Skeletal muscle cell (primary cell): ENCODE measurements at places on chromosomes 1 and 21.

GRCh38 chr21:39097981-39098380 is 85.3 kb downstream of the PSMG1 start:
- no peak for DNase-seq

GRCh38 chr1:112625696-112626095 is 6.1 kb downstream of the CAPZA1 start:
- DNase-seq, result no peak

DNA sequence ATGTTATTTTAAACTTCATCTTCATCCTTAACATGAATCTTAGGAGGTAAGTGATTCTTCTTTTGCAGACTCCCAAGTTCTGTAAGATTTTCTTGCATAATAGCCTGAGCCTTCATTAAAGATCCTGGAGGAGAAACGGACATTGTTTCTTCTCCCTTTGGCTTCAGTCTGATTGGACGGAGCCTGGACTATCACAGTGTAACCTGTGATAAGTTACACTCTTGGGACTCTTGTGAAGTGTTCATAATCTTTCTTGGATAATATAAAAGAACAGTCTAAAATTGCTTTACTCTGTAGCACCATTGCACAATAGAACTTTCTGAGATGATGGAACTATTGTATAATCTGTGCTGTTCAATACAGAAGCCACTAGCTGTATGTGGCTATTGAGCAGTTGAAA is 244.8 kb downstream of the DNM3 start:
- no peak for DNase-seq

DNA sequence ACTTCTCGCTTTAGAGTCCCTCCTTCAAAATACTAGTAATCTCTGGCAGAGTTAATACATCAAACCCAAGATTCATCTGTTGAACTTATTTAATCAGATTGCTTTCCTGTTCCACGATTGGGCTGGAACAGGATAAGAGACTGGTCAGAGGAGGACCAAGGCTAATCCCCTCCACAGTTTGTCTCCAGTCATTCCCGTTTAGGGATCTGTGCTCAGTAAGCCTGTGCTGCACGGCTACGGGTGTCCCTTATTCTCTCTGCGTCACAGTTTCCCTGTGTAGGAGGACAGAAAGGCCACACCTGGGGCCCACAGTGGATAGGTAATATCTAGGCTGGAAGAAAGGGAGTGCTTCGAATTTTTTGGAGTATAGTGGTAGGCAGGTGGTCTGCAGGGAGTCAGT is 16.5 kb upstream of the NUAK2 start:
- DNase-seq, result no peak

GRCh38 chr1:6275826-6276782 is 15.2 kb upstream of the GPR153 start:
- DNase-seq, result peak; percentile 72

DNA sequence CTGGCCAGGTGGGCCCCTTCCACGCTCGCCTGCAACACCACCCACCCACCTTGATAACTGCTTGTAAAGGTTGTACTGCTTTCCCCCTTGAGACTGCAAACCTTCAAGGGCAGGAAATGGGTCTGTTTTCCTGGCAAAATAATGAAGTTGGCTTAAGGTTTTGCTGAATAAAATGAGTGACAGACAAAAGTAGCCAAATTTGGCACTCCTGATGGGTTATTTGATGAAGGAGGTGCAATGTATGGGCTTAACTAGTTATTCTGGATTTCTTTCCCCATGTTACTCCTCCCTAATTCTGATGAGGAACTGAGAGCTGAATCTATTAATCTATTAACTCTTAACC is 14.6 kb upstream of the HLCS start:
- no peak for DNase-seq

- no peak for DNase-seq
Measured at GRCh38 chr1:243447844-243448243, 192.0 kb downstream of the SDCCAG8 start.

DNA sequence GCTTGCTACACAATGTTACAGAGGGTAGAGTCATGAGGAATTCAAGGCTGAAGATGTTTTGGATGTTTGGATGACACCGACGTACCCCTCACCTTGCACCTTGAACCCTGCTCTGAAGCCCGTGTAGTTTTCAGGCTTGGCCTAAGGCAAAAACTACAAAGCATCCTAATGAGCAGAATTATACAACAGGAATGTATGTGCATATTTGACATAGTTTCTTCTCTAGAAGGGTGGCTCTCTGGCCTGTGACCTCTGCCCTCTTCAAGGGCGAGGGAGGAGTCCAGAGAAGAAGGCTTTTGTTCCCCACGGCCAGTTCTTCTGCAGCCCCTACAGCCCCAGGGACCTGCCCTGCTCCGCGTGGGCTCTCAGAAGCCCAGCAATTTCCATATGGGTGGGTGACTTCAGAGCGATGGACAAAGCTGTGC is 43.3 kb downstream of the L1TD1 start:
- no peak for DNase-seq

DNA sequence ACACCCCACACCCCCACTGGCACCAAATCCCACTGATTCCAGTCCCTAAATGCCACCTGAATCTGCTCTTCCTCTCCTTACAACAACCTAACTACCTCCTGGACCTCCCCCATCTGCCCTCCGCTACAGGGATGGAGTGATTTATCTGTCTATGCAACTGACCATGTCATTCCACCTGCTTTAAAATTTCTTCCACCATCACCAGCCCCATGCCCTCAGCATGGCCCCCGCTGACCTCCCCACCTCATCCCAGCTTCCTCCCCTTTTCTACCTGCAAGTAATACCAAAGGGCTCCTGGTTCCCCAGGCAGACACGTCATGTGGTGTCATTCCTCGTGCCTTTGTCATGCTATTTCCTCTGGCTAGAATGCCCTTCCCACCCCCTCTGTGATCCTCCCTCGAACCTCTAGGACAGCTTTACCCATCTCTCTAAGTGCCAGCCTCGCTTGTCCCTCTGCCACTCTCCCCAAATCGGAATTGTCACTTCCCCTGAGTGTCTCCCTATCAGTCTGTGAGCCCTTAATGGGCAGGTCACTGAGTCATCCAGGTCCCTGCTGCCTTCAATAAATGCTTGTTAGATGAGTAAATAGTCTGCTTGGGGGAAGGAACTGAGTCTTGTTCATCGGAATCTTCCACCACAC is 3.7 kb downstream of the GJB4 start:
- no peak for DNase-seq

- no peak for DNase-seq
Measured at GRCh38 chr1:110286564-110286963, 52.6 kb upstream of the RBM15 start.

DNA sequence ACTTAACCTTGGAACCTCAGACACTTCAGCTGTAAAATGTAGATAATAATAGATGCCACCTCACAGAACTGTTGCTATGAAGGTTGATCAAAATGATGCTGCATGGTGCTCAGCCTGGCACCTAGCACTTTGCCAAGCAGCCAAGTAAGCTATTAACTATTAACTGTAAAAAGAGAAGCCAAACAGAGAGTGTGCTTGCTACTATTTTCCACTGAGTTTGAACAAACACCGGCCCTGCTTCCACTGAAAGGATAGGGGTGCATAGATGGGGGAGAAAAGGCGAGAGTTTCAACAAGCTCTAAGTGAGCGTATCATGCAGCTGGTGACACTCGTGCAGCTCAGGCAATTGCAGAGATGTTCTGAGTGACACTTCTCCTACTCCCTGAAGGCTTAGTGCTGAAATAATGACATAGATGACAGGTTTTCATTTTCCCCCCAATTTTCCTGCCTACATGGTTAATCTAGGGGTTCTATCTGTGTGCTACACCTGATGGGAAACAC is 78.2 kb downstream of the GPR88 start:
- no peak for DNase-seq

GRCh38 chr1:98179151-98179773 is 258.4 kb upstream of the DPYD start:
- DNase-seq, result no peak

GRCh38 chr1:28642056-28642846 is 616 bp downstream of the TAF12 start:
- DNase-seq, result no peak

- no peak for DNase-seq
Measured at GRCh38 chr1:61337037-61337436, 254.7 kb downstream of the NFIA start.

DNA sequence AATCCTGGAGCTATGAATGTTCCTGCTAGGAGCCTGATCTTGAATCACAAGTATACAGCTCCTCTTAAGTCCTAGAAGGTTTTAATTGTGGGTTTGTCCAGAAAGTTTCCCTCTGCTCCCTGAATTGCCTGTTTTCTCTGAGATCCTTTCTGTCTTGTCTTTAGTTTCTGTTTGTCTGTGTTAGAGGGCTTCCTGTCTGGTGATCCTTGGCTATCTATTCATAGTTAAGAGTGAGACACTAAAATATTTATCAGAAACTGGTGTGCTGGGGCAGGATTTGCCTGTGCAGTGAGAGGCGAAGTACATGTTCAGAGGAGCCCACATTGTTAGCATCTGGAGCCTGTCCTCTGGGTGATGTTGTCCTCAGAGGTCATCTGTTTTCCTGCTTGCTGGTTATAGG is 45.4 kb downstream of the ETS2 start:
- DNase-seq, result no peak

DNA sequence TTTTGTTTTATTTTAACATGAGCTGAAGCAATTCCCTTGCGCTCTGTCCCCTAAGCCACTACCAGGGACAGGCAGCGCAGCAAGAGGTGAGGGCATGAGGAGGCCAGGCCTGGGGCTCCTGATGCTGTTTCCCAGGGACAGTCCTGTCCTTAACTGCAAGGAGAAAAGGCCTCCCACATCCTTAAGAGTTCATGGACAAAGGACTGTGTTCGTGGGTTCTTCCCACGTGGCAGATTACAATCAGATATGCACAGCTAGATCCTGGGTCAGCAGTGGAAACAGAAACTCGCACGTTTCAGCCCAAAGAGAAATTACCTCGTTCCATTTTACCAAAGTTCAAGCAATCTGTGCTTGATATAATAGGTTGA is 85.8 kb downstream of the MIS18A start:
- DNase-seq, result no peak

DNA sequence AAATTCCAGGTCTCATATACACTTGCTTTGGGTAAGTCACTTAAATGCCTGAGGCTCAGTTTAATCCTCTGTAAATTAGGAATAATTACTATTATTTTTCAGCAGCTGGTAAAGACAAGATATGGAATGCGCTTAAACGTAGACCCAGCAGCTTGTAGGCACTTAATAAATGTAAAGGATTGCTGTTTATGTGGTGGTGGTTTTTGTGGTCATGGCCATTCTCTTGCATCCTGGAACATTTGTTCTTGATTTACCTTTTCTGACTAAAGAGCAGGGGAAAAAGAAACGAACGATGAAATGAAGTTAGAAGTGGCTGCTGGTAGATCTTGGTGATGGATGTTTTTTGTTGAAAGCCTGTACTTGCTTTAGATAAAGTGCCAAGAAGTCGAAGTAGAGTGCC is 195.0 kb upstream of the FOXD3 start:
- DNase-seq, result peak; percentile 25

GRCh38 chr1:173414136-173414535 is 63.0 kb upstream of the PRDX6 start:
- no peak for DNase-seq

DNA sequence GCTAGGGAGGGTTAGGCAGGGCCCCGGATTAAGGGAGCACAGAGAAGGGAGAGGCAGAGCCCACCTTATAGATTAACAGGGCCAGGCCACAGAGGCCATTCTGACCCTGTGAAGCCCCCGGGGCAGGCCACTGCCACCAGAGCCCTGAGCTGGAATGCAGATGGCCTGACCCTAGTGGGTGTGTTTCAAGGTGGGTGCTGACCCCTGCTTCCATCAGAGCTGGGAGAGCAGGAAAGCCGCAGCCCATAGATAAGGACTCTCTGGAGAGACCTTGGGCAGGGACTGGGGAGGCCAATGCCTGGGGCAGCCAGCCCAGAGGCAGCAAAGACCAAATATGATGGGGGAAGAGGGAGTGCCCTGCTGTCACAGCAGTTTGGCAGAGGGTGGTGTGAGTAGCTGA is 35.9 kb downstream of the NCMAP start:
- DNase-seq, result no peak

DNA sequence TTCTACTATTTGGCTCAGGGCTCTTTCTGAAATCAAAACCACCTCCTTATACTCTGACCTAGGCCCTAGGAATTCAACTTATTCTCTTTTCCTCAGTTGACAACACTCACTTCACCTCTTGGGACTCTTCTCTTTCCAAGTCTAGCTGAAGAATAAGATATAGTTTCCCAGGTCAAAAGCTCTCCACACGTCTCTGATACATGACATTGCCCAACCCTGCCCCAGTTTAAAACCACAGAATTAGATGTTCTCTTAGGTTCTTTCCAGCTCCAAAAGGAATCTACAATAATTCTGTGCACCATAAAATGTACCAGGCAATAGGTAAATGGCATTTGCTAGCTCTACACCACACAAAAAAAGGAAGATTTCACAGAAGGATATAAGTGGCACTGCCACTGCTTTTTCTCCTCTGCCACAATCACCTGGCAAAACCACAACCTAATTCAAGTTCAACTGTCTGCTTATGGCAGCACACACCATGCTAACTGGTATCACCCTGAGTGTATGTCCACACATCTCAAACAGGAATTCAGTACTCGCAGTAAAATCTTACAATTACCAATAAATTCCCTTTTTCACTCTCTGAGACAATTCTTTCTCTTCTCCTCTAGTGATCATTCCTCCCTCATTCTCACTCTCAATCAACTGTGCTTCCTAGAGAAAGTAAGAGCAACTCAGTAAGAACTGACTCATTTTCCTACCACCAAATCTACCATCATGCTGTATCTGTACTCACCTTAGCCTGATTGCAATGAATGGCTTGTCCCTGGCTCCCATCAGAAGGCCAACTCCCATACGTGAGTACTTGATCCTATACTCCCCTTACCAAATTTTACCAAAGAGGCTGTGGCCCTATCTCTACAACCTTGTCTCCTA is 27.3 kb downstream of the ZBTB8OS start:
- no peak for DNase-seq

- DNase-seq, result no peak
Measured at GRCh38 chr1:66291531-66291864, 242.5 kb upstream of the SGIP1 start.

DNA sequence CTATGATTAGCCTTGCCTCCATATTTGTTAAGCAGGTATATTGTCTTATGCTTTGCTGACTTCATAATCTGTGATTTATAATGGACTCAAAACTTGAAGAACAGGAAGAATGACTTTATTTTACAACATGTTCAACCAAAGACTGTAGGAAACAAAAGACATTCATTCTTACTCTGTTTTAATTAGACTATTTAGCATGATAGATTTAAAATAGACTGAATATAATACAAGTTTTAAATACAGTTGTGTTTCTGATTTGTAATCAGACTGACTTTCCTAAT is 63.1 kb downstream of the CDC14A start:
- no peak for DNase-seq

DNA sequence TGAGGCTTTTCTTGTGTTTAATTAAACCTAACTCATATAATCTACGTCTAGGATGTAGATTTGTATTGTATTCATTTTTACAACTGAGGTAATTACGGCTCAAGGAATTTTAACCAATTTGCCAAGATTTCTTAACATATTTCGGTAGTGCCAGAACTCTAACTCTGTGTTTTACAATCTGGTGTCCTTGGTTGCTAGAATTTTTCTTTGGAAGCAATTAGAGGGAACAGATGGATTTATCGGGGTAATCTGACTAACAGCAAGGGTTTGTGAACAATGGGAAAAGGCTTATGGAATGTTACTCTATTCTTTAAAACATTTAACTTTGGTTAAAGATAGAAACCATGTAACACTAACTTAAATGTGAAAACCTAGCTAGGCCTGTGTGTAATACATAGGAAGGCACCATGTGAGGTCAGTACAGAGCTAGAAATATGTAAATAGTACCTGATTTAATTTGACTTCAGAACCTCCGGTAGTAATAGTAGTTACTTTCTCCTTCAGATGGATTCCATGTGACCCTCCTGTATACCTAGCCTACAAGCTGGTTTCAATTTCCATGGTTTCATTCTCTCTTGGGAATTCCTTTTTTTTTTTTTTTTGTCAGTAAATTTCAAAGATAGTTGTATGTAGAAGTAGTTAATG is 1.2 kb downstream of the MTF2 start:
- peak; percentile 45 for DNase-seq
